ENCODE measurements at places on chromosomes 11 and 22. TPM values are rescaled to one million over a fixed set of nuclear protein-coding genes. Genes with fewer than 3 reads are reported as not detected.

DNA sequence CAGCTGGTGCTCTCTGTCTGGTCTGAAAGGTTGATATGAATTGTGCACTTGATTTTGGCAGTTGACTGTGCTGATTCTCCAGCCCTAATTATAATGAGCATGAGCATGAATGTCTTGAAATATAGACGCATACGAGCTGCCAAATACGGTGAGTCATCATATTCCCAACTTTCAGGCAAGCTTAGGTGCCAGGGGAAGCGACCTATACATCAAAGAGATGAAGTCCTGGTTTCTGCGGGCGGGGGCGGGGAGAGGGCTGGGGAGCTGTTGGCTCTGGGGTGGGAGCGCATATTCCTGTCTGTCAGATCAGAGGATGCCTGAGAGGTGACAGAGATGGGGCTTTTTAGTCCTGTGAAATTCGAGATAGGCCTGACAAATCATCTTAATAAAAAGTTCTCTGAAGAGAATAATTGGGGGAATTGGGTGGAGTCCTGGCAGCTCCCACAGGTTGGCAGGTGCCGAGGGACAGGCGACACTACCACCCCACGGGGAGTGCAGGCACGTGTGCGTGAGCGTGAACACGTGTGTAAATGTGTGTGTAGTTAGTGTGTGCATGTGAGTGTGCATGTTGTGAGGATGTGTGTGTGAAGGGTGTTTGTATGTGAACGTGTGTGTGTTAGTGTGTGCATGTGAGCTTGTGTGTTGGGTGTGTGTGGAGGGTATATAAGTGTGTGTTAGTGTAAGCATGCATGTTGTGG, 865.3 kb downstream of the TBC1D22A start:
- DNase-seq = peak; percentile 9
- H3K4me3 ChIP-seq = no peak overlapping the region
- no peaks in the 10 kb centered on the region for H3K36me3 ChIP-seq
- no peaks in the 10 kb centered on the region for H3K27me3 ChIP-seq
- no peak overlapping the region for H3K27ac ChIP-seq

GRCh38 chr11:16982256-16982671, 31.9 kb downstream of the PLEKHA7 start:
- DNase-seq = no peak
- no peak overlapping the region for H3K27ac ChIP-seq
- H3K4me1 ChIP-seq = peaks cover 27% of the 10 kb centered on the region
- H3K36me3 ChIP-seq = no peaks in the 10 kb centered on the region

DNA sequence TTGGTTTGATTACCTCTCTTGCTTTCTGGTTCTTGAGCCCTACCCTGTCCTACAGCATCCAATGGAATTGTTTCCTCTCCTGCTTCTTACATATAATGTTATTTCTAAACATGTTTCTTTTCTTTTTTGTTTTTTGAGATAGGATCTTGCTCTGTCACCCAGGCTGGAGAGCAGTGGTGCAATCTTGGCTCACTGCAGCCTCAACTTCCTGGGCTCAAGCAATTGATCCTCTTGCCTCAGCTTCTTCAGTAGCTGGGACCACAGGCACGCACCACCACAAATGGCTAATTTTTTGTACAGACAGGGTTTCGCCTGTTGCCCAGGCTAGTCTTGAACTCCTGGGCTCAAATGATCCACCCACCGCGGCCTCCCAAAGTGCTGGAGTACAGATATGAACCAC, 105.9 kb downstream of the SGSM3 start:
- H3K27me3 ChIP-seq = no peaks in the 10 kb centered on the region
- H3K4me3 ChIP-seq = no peak overlapping the region
- no peak overlapping the region for H3K27ac ChIP-seq
- H3K4me1 ChIP-seq = no peaks in the 10 kb centered on the region

DNA sequence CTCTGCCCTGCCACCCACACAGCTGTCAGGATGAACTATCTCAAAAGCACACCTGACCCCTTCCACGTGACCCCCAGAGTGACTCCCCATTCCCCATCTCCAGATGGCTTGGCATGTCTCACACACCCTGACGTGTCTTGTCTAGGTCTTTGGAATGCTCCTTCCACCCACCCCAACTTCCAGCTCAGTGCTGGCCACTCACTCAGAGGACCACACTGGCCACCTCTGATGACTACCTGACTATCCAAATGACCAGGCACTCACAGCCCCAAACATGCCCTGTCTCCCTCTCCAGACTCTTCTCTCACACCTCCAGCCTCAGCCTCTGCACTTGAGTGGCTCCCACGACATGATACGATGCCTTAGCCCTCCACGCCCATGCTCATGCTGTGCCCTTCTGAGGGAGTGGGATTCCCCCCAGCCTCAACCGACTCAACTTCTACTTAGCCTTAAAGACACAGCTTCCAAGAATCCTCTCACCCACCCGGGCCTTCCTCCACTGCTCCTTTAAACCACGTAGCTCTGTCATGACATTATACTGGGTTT, 259.4 kb downstream of the BUD13 start:
- H3K4me1 ChIP-seq = no peaks in the 10 kb centered on the region
- H3K36me3 ChIP-seq = no peaks in the 10 kb centered on the region
- no peak overlapping the region for H3K4me3 ChIP-seq
- H3K27ac ChIP-seq = no peak overlapping the region
- no peak for DNase-seq
- H3K27me3 ChIP-seq = no peaks in the 10 kb centered on the region

DNA sequence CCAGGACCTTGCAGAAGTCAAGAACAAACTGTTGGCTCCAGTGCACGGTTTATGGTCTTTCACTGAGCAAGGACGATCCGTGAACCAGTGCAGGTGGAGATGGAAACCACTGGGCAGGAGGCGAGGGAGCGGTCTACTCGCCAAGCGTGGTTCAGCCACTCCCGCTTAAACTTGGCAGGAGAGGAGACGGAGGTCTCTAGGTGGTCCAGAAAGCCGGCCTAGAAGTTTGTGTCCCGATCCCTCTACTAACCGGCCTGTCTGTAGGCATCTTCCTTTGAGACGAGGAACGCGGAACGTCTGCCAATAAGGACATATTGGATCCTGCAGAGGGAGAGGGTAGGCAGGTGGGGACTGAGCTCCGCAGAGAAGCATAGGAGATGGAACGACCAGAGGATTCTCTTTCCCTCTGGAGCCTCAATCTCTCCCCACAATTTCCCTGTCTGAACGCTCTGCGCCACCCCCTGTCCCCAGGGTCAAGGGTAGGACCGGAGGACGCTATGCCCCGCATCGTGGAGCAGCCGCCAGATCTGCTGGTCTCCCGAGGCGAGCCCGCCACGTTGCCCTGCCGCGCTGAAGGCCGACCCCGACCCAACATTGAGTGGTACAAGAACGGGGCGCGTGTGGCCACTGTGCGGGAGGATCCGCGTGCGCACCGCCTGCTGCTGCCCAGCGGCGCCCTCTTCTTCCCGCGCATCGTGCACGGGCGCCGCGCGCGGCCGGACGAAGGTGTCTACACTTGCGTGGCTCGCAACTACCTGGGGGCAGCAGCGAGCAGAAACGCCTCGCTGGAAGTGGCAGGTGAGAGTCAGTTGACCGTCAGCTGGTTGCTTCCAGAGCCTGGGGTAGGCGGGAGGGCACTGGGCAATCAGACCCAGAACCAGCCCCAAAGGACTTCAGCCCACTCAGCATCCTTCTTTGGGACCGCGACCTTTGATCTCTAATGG, 3.4 kb downstream of the ROBO3 start:
- H3K27ac ChIP-seq = no peak overlapping the region
- H3K36me3 ChIP-seq = no peaks in the 10 kb centered on the region
- no peak overlapping the region for H3K4me3 ChIP-seq
- no peak for DNase-seq

GRCh38 chr11:93000511-93001476, 31.3 kb downstream of the MTNR1B start:
- no peak for DNase-seq
- no peak overlapping the region for H3K27ac ChIP-seq
- H3K4me1 ChIP-seq = no peaks in the 10 kb centered on the region
- no peak overlapping the region for H3K4me3 ChIP-seq

DNA sequence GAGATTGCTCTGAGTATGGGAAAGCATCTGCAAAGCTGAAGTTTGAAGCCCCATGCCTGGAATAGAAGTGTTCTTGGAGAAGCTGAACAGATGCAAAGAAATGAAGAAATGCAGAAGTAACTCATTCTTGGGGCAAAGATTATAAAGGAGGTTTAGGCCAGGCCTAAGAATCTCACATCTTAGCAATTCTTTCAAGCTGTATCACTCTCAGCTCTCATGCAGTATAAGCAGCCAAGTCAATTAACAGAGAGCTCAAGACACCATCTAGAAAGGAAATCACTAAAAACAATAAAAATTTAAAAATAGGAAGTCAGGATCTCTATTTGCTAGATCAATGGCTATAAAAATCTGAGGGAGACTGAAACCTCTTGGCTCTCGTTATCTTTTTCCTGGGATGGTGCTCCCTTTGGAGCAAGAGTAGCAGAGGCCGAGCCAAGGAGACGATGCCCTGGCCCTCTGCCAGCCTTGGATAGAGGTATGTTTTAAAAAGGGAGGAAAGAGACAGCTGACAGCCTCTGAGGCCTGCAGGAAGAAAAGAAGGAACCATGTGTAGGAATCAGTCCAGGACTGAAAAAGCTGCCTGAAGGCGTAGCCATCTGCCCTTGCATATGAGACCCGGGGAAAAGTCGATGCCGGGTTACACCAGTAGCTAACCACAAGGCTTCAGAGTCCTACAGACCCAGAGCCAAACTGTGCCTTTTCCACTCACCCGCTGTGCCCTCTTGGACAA, 229.8 kb downstream of the BLID start:
- no peaks in the 10 kb centered on the region for H3K4me1 ChIP-seq
- no peak overlapping the region for H3K4me3 ChIP-seq
- no peaks in the 10 kb centered on the region for H3K36me3 ChIP-seq
- H3K27ac ChIP-seq = no peak overlapping the region
- H3K27me3 ChIP-seq = no peaks in the 10 kb centered on the region
- no peak for DNase-seq

DNA sequence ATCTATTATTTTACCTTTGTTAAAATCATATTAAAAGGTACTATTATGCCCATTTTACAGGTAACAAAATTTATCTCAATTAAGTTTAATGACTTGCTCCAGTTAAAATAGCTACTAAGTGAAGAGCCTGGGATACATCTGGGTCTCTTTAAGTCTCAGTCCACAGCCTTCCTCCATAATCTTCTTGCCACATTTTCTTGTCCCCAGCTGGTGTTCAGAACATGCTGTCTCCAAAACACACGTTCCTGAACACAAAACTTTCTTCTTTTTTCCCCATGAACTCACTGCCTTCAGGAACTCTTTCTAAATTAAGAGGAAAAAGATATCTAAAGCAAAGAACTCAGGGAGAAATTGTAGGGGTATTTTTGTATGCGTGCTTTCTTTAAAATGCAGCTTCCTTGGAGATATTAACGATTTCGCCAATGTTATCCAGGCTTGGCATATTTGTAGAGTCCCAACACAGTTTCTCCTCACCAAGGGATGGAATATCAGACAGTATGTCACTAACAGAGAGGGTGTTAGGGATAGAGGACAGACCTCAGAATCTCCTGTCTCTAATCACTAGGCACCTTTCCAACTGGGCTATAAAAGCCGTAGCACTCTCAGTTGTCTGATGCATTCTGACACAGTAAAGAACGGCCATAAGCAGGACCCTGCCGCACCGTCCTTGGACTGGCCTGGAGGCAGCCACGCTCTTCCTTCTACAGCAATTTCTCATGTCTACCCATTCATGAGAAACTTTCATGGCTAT, 232.8 kb upstream of the BLID start:
- H3K4me1 ChIP-seq = no peaks in the 10 kb centered on the region
- no peak overlapping the region for H3K4me3 ChIP-seq
- no peaks in the 10 kb centered on the region for H3K36me3 ChIP-seq
- no peak overlapping the region for H3K27ac ChIP-seq
- no peaks in the 10 kb centered on the region for H3K27me3 ChIP-seq

- H3K27me3 ChIP-seq = no peaks in the 10 kb centered on the region
- DNase-seq = no peak
- H3K4me3 ChIP-seq = no peak overlapping the region
- no peaks in the 10 kb centered on the region for H3K36me3 ChIP-seq
- no peaks in the 10 kb centered on the region for H3K4me1 ChIP-seq
Measured at GRCh38 chr22:44947049-44947448, 62.8 kb downstream of the PHF21B start.

GRCh38 chr11:17473071-17473744, 3.4 kb downstream of the ABCC8 start:
- H3K27ac ChIP-seq = no peak overlapping the region
- H3K4me3 ChIP-seq = no peak overlapping the region
- DNase-seq = no peak
- H3K4me1 ChIP-seq = no peaks in the 10 kb centered on the region
- no peaks in the 10 kb centered on the region for H3K36me3 ChIP-seq

DNA sequence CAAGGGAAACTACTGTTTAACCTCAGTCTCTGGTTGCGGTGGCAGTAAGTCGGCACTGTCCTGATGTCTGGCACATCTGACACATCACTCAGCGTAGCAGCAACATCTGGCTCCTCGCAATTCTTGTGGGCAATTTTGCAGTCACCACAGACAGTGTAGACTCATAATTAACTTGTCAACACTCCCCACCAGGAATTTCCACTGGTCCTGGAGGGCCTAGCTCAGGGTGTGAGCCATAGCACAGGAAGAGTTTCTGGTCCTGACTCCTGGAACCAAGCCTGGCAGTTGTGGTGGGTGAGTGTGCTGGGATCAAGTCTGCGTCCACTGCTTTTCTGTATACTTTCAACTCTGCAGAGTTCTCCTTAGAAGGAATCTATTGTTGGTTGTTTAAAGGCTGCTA, 209.7 kb downstream of the SNX19 start:
- no peaks in the 10 kb centered on the region for H3K27me3 ChIP-seq
- H3K36me3 ChIP-seq = no peaks in the 10 kb centered on the region
- no peak overlapping the region for H3K27ac ChIP-seq
- no peak for DNase-seq
- H3K4me1 ChIP-seq = no peaks in the 10 kb centered on the region
- H3K4me3 ChIP-seq = no peak overlapping the region

DNA sequence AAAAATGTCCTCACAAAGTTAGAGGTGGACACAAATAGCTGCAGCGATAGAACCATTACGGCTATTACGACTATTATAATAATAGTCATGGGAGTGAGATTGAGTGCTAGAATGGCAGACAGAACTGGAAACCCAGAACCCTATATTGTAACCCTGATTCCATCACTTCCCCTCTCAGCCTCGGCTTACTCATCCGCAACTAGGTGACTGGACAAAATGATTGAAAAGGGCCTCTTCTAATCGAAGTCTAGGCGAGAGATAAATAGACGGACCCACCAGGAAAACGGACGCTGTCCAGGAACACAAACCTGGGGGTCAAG, 629 bp downstream of the PSMA1 start:
- peak overlapping the region; percentile 96 for H3K4me3 ChIP-seq
- H3K27ac ChIP-seq = peak overlapping the region; percentile 90
- H3K36me3 ChIP-seq = peaks cover 12% of the 10 kb centered on the region
- no peaks in the 10 kb centered on the region for H3K4me1 ChIP-seq
- no peak for DNase-seq
- no peaks in the 10 kb centered on the region for H3K27me3 ChIP-seq

- H3K36me3 ChIP-seq = peaks cover 14% of the 10 kb centered on the region
- DNase-seq = no peak
- H3K4me3 ChIP-seq = no peak overlapping the region
- no peak overlapping the region for H3K27ac ChIP-seq
- peaks cover 59% of the 10 kb centered on the region for H3K4me1 ChIP-seq
- no peaks in the 10 kb centered on the region for H3K27me3 ChIP-seq
Measured at GRCh38 chr11:45915446-45915845, 2.2 kb downstream of the PEX16 start.

Gene SLC1A2
- total RNA-seq = 15.7 TPM

Data from liver (tissue), 10 donors.